Esophagus squamous epithelium (tissue), 5 donors: ENCODE measurements at places on chromosomes 3 and 15. TPM values are rescaled to one million over a fixed set of nuclear protein-coding genes. Genes with fewer than 3 reads are reported as not detected.

DNA sequence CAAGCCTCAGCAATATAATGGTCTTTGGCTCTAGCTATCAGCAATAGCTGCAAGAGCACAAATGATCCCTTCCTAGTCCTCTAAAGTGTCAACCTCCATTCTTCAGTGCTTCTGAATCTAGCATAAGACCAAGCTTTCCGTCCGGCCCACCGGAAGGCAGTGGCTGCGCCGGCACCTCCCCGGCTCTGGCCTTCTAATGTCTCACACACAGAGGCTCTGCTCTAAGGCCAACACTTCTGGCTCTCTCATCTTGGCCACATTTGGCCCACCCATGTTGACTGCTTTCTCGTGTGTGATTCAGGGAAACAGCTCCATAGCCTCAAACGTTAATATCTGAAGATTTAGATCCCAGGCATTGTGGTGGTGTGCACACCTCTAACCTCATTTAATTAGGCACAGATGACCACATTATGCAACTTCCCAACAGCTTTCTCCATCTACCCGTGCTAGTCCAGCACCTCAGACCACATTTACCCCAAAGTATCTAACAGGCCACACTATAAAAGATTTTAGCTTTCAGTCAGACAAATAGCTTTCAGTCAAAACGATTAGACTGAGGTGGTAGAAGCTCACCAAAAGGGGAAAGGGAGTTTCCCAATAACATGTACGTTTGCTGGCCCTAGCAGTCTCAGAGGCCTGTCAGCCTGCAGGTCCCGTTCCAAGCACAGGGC, 19.3 kb downstream of the SLC51A start:
- no peaks in the 10 kb centered on the region for H3K27me3 ChIP-seq
- H3K36me3 ChIP-seq, result no peaks in the 10 kb centered on the region
- no peak overlapping the region for H3K4me3 ChIP-seq

IMPG2 gene
- 0.19 TPM for total RNA-seq

GRCh38 chr3:8761866-8762265, 7.5 kb downstream of the OXTR start:
- H3K4me1 ChIP-seq, result no peaks in the 10 kb centered on the region
- H3K4me3 ChIP-seq, result no peak overlapping the region
- no peak for DNase-seq
- no peaks in the 10 kb centered on the region for H3K36me3 ChIP-seq

SENP5 gene
- total RNA-seq, result 17.7 TPM

GRCh38 chr15:55710286-55710685, 32.7 kb downstream of the PRTG start:
- H3K36me3 ChIP-seq, result no peaks in the 10 kb centered on the region
- no peak overlapping the region for H3K4me3 ChIP-seq
- no peaks in the 10 kb centered on the region for H3K4me1 ChIP-seq

DNA sequence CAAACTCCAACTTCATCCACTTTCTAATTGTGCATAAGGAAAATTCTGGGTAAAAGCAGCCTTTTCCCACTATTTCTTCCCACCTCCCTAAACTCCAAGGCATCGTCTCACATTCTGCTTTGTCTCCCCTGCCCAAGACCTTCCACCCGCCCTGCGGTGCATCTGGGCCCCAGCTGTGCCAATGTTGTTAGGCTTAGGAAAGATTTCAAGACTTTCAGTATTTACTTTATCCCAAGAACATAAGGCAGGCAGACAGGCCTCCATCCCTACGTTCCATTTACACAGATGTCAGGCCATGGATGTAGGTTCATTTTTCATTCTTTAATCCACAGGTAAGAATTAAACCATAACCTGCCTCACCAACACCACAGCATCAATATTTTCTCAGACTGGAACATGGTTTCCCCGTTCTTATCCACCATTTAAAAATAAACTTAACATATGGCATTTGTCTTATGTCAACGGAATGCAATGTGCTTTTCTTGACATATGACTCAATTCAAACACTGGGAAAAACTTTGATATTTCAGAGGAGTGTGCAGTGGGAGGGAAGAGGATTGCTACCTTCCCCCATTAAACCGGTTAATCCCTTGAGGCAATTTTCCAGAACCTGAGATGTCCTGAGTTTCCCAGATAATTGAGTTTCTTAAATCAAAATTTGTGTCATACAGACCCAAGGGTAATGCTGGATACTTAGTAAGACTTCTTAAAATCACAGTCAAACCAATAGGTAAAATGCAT, 238.0 kb upstream of the LRIG1 start:
- no peak overlapping the region for H3K27ac ChIP-seq
- no peak overlapping the region for H3K4me3 ChIP-seq
- no peak for DNase-seq
- no peaks in the 10 kb centered on the region for H3K36me3 ChIP-seq
- H3K27me3 ChIP-seq, result no peaks in the 10 kb centered on the region

CLK3 gene
- 105 TPM for total RNA-seq

- H3K27me3 ChIP-seq, result no peaks in the 10 kb centered on the region
- H3K4me3 ChIP-seq, result no peak overlapping the region
- H3K36me3 ChIP-seq, result no peaks in the 10 kb centered on the region
- H3K4me1 ChIP-seq, result no peaks in the 10 kb centered on the region
- H3K27ac ChIP-seq, result no peak overlapping the region
- no peak for DNase-seq
Measured at GRCh38 chr3:131819381-131820055, 215.3 kb downstream of the CPNE4 start.

DNA sequence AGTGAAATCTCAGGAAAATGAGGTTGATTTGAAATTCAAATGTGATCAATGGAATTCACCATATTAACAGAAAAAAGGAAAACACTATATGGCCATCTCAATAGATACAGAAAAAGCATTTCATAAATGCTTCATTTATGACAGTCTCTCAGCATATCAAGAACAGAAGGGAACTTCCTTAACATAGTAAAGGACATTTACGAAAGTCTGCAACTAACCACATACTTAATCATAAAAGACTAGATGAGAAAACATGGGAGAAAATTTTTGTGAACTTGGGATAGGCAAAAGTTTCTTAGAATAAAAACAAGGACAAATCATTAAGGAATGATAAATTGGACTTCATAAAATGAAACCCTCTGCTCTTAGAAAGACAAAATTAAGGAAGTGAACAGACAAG, 24.7 kb upstream of the TIPARP start:
- no peaks in the 10 kb centered on the region for H3K4me1 ChIP-seq
- no peak overlapping the region for H3K27ac ChIP-seq
- no peaks in the 10 kb centered on the region for H3K27me3 ChIP-seq
- no peak overlapping the region for H3K4me3 ChIP-seq

DNA sequence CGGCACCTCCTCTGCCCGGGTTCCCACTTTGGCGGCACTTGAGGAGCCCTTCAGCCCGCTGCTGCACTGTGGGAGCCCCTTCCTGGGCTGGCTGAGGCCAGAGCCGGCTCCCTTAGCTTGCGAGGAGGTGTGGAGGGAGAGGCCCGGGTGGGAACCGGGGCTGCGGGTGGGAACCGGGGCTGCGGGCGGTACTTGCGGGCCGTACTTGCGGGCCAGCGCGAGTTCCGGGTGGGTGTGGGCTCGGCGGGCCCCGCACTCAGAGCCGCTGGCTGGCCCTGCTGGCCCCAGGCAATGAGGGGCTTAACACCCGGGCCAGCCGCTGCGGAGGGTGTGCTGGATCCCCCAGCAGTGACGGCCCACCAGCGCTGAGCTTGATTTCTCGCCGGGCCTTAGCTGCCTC, 14.4 kb upstream of the DAPK2 start:
- H3K4me1 ChIP-seq, result no peaks in the 10 kb centered on the region
- no peak overlapping the region for H3K4me3 ChIP-seq
- H3K27ac ChIP-seq, result no peak overlapping the region
- H3K36me3 ChIP-seq, result no peaks in the 10 kb centered on the region
- no peaks in the 10 kb centered on the region for H3K27me3 ChIP-seq

A4GNT gene
- total RNA-seq, result not detected

MAGEL2 gene
- total RNA-seq, result 0.06 TPM

- no peak for DNase-seq
- no peak overlapping the region for H3K4me3 ChIP-seq
- H3K36me3 ChIP-seq, result no peaks in the 10 kb centered on the region
- no peak overlapping the region for H3K27ac ChIP-seq
- H3K27me3 ChIP-seq, result no peaks in the 10 kb centered on the region
Measured at GRCh38 chr15:64222573-64223366, 59.9 kb upstream of the PPIB start.
